ENCODE measurements at places on chromosomes 12 and 14. TPM values are rescaled to one million over a fixed set of nuclear protein-coding genes. Genes with fewer than 3 reads are reported as not detected.

Gene OAS2
- 80.2 TPM for total RNA-seq

DNA sequence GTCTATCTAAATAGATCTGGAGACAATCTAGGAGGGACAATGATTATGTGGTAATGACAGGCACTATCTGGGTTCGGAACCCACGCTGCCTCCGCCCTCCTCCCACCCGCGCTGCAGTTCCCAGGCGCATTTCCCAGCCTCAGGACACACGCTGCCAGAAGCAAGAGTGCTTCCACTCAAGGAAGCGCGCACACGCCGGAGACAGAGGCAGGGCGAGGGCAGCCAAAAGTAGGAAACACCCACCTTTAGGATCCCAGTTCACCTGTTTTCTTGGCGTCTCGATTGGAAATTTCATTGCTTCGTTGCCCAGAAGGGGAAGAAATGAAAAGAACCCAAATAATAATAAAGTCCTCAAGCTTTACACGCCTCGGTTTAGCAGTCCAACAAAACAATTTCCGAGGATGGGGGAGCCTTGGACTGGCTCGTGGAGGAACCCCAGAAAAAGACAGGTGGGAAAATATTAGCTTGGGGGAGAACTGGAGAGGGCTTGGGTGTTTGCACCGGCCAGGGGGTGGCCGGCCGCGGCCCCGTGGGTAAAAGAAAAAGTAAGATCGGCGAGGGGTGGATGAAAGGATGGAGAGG is 474 bp downstream of the KCNK10 start:
- peaks cover 40% of the 10 kb centered on the region for H3K27me3 ChIP-seq
- peaks cover 4% of the 10 kb centered on the region for H3K4me1 ChIP-seq
- H3K36me3 ChIP-seq = peaks cover 2% of the 10 kb centered on the region
- no peak overlapping the region for H3K4me3 ChIP-seq
- DNase-seq = no peak
- H3K27ac ChIP-seq = no peak overlapping the region

- no peak overlapping the region for H3K4me3 ChIP-seq
- H3K27ac ChIP-seq = no peak overlapping the region
- no peaks in the 10 kb centered on the region for H3K36me3 ChIP-seq
- peaks cover 8% of the 10 kb centered on the region for H3K27me3 ChIP-seq
- H3K4me1 ChIP-seq = peaks cover 13% of the 10 kb centered on the region
- no peak for DNase-seq
Observed at GRCh38 chr14:105165761-105166485, 2.7 kb downstream of the JAG2 start.

GRCh38 chr14:76929927-76930326 is 98.6 kb downstream of the IRF2BPL start:
- peak overlapping the region; percentile 2 for H3K27ac ChIP-seq
- peaks cover 72% of the 10 kb centered on the region for H3K4me1 ChIP-seq

- peaks cover 8% of the 10 kb centered on the region for H3K4me1 ChIP-seq
- no peak overlapping the region for H3K27ac ChIP-seq
- H3K27me3 ChIP-seq = no peaks in the 10 kb centered on the region
Observed at GRCh38 chr14:102275866-102276265, 29.1 kb downstream of the MOK start.

DNA sequence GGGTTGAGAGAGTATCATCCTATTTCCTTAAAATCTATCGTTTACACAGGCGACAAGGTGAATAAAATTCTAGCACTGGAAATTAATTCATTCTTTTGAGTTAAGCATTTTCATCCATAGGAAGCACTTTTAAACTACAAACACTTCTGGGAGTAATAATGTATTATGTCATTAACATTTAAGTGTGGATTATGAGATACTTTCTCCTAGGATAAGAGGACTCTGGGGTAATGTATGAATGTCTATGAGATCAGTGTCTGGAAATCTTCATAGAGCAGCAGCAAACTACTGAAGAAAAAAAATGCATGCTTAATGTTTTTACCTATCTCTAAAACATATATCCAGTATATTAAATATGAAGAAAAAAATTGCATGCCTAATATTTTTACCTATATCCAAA is 86.9 kb downstream of the EPS8 start:
- H3K27ac ChIP-seq = no peak overlapping the region
- no peak overlapping the region for H3K4me3 ChIP-seq
- H3K27me3 ChIP-seq = no peaks in the 10 kb centered on the region
- no peak for DNase-seq
- peaks cover 36% of the 10 kb centered on the region for H3K4me1 ChIP-seq

Gene PPP1CC
- total RNA-seq = 302 TPM

DNA sequence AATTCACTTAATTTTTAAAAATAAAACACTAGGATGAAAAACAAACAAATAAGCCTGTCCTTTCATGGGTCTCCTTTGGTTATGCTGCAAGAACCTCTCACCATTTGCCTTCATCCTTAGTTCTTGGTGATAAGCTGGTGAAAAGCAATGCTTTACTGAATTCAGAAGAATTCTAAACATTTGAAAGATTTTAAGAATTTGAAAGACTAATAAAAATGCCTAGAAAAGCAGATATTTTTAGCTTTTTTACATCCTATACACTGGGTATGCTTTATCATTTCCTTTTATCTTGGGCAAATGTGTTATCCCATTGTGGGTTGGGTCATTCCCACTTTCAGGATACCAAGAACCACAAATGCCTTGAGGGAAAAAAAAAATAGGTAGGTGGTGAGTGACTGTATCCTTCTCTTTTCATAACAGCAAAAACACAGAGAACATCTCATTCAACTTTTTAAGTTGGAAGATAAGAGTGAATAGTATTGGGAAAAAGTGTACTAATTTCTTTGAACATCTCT is 197.1 kb upstream of the ABCD2 start:
- no peak overlapping the region for H3K4me3 ChIP-seq
- H3K4me1 ChIP-seq = no peaks in the 10 kb centered on the region

DNA sequence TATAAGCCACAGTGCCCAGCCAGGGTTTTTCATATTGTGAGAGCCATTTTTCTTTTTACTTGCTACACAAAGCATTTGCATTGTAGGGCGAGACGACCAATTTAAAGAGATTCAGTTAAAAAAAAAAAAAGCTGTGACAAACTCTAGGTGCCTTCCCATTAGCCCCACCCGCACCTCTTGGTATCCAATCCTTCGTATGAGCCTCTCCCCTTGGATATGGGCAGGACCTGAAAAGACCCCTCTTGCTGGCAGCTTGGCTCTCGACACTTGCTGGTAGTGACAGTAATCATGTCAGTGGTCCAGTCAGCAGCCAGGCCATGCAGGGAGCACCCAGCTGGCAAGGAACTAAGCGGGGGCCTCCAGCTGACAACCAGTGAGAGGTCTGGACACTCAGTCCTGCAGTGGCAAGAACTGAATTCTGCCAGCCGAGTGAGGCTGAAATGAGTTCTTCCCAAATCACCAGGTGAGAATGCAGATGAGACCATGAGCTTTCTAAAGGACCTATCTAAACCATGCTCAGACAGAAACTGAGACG is 46.5 kb downstream of the SINHCAF start:
- peaks cover 9% of the 10 kb centered on the region for H3K36me3 ChIP-seq
- H3K27me3 ChIP-seq = no peaks in the 10 kb centered on the region
- H3K4me3 ChIP-seq = no peak overlapping the region
- H3K27ac ChIP-seq = no peak overlapping the region
- DNase-seq = no peak

GRCh38 chr12:132445884-132446632 is 43.9 kb upstream of the FBRSL1 start:
- H3K27ac ChIP-seq = peak overlapping the region; percentile 100
- peaks cover 47% of the 10 kb centered on the region for H3K4me1 ChIP-seq
- DNase-seq = peak; percentile 76
- H3K27me3 ChIP-seq = no peaks in the 10 kb centered on the region

Gene TSPAN11
- total RNA-seq = 0.28 TPM
